IMR-90 (cell line): ENCODE measurements at places on chromosomes 3 and 15. TPM values are rescaled to one million over a fixed set of nuclear protein-coding genes. Genes with fewer than 3 reads are reported as not detected.

GRCh38 chr15:29470311-29470710 lies 200.7 kb upstream of the NSMCE3 start:
- DNase-seq = no peak

DNA sequence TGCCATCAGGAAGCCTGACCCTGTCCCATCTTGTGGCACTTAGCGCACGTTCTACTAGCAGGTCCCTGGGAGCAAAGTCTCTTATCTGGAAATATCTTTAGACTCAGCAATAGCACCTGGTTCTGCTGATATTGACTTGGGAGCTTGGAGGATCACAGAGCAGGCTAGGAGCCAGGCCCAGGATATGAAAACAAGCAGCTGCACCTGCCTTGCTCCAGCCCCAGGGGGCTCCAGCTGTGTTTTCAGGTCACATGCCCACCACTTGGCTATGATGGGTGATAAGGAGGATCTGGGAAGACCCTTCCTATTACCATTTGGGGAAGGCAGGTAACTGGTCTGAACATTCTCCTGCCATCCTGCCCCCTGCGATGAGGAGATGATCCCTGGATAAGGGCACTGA lies 87.8 kb downstream of the C3orf70 start:
- no peak for DNase-seq

DNA sequence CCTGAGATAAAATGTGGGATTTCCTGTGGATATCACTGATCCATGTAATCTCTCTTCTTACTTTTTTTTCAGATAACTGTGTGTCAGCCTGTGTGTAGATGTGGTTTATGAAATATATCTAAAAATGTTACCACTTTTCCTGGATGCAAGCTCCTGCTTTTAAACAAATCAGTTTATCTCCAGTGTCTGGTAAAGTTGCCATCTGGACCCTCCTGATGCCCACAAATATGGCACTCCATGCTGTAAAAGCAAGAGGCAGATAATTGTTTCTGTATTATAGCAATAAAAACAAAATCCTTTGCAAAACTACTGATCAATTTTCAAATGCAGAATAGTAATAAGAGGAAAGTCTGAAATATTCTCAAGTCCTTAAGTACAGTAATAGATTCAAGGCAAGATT lies 7.6 kb upstream of the DCLK3 start:
- no peak for DNase-seq

GRCh38 chr3:52406231-52406661 lies 38.7 kb downstream of the SEMA3G start:
- no peak for DNase-seq

DNA sequence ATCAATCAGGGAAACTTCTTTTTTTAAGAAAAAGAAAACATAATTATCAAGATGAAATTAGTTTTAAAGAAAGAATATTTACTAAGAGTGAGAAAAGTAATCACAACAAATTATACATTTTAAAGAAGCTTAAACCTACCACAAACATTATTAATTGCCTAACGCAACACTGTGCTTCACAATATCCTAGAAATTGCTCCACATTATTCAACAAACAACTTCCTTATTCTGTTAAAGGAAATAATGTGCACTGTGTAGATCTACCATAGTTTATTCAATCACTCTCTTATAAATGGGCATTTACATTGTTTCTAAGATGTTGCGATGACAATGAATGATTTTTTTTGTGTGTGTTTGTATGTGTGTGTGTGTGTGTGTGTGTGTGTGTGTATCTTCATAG lies 525.9 kb upstream of the KCNMB2 start:
- no peak for DNase-seq

GRCh38 chr15:90638201-90638691 lies 78.9 kb upstream of the BLM start:
- DNase-seq = no peak

- DNase-seq = no peak
These were observed 59.0 kb downstream of the MTHFS start for GRCh38 chr15:79837846-79838245.

GRCh38 chr15:32852017-32852416 lies 134.2 kb downstream of the GREM1 start:
- DNase-seq = no peak

DNA sequence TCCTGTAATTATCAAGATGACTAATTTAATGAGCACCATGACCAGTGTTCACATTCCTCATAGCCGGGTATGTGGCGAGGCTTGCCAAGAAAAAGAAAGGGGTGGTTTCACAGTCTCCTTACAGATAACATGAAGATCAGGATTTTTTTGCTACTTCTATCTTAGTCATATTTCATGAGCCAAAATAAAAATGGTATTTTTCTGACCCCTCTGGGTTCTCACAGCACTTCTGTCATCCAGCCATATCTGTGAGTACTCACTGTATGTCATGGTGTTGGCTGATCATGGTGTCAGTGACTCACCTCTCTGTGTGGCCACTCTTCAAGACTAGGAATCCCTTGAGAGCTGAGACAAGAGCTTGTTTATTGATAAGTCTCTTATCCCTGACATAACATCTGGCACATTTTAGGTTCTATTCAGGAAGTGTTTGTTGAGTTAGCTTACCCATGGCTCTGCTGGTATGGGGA lies 130.5 kb upstream of the LMCD1 start:
- peak; percentile 53 for DNase-seq

GRCh38 chr3:52463416-52463815 lies 8.0 kb downstream of the NISCH start:
- no peak for DNase-seq

GRCh38 chr3:158792709-158793108 lies 9.1 kb upstream of the MFSD1 start:
- DNase-seq = peak; percentile 95

GRCh38 chr3:71672807-71673206 lies 52.4 kb downstream of the EIF4E3 start:
- DNase-seq = no peak

The SH2D7 gene
- not detected in 2 replicates for total RNA-seq

The MAGI1 gene
- total RNA-seq = 24.2 and 26.4 TPM in 2 replicates

The PTH1R gene
- total RNA-seq = under 0.01 and 0.18 TPM in 2 replicates

The MKRN3 gene
- total RNA-seq = under 0.01 and 0.56 TPM in 2 replicates

The TRPM1 gene
- total RNA-seq = 0.28 TPM in 1 of 2 replicates, not detected in the other

The ARNT2 gene
- total RNA-seq = 14.7 and 19.0 TPM in 2 replicates

The SYNM gene
- total RNA-seq = 3.4 and 5.0 TPM in 2 replicates

The AHSG gene
- total RNA-seq = not detected in 2 replicates
